DMS79 treated with DMSO at 0.1 percent for 48 hours (cell line): ENCODE measurements at places on chromosomes 11 and 22.
A peak's percentile ranks its signal among the peaks of the same experiment; 100 is the strongest.

GRCh38 chr22:38497869-38498268 is 8.2 kb downstream of the DDX17 start:
- DNase-seq, result no peak

DNA sequence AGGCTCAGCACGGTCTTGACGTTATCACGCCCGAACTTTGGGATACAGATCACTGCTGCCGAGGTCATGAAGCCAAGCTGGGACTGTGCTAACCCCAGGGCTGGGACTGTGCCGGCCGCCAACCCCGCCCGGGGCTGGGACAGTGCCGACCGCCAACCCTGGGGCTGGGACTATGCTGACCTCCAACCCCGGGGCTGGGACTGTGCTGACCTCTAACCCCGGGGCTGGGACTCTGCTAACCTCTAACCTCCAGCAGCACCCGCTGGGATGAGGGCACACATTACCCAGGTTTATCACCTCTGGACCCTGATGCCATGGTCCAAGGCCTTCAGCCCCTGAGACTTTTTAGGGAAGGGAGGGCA is 129.7 kb downstream of the IGLL1 start:
- DNase-seq, result no peak

DNA sequence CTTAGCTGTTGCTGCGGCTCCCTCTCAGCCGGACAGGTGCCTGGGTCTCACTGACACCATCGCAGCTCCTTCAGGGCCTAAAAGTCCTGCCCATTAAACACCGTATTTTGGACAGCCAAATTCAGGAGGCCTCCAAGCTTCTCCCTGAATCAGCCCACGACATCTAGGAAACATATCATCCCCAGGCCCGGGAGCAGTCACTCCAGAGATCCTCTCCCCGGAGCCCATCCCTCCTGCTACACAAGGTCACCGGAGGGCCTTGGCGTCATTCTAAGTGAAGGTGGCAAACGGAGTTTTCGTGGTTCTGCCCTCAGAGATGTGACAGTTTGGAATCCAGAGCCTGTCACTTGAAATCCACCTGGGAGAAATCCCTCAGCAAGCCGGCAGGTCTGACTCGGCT is 232.5 kb downstream of the TBC1D22A start:
- DNase-seq, result no peak

- DNase-seq, result no peak
Observed at GRCh38 chr11:8247312-8247711, 16.4 kb downstream of the LMO1 start.

DNA sequence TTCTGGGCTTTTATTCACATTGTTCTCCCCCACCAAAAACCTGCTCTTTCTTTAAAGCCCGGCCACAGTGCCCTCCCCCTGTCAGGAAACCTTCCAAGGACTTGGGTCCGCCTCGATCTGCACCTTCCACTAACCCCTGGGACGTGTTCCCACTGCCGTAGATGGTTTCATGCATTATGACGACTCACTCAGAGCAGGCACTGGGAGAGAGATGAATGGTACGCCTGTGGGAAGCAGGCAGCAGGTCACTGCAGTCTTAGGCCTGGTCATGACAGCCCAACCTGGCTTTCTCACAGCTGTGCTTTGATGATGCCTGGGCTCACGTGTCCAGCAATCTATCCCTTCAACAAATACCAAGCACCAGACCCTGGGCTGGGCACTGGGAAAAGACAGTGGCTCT is 115.7 kb downstream of the WNT7B start:
- DNase-seq, result no peak

DNA sequence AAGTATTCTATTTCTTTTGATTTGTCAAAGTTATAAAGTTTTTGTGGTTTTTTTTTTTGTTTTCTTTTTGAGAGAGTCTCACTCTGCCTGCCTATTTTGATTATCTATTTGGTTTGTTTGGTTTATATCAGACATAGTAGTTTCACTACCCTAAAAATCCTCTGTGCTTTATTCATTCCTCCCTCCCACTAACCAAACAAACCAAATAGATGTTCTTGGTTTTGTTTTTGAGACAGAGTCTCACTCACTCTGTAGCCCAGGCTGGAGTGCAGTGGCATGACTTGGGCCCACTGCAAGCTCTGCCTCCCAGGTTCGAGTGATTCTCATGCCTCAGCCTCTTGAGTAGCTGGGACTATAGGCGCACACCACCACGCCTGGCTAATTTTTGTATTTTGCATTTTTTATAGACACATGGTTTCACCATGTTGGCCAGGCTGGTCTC is 67.9 kb downstream of the ENTHD1 start:
- no peak for DNase-seq

DNA sequence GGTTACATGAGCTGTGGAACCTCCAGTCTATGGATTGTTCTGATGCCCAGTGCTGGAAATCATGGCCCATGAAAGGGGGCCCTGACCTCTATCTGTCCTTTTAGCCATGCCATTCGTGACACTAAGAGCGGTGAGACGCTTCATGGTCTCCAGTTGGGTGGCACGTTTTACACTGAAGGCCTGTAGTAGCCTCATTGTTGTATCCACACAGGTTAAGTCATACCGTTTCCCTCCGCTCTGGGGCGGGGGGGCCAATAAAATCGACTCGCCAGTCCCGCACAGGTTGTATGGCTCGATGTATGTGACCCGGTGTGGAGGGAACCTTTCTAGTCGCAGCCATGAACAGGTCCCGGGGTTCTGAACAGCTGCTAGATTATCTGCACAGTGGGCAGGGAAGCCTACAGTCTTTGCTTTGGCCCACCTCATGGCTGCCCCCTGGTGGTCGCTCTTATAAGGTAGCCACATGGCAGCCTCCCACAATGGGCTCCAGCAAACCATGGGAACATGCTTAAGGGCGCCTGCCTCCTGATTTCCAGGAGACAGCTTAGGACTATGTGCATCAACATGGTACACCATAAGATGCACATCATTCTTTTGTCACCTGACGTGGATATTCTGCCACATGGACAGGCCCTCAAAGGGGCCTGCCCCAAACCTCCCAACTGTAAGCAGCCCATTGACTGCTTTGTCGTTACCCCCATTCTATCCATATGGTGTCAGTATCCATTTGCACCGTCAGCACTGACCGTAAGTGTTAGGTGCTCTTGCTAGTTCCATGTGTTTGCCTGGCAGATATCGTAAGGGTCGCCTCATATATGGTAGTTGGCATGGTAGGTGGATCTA is 19.7 kb upstream of the APOL3 start:
- DNase-seq, result no peak

GRCh38 chr11:9081153-9081552 is 10.2 kb downstream of the SCUBE2 start:
- DNase-seq, result no peak

- peak; percentile 81 for DNase-seq
Observed at GRCh38 chr11:10456519-10456918, 1.5 kb downstream of the AMPD3 start.

GRCh38 chr11:38014405-38014804 is 1416.4 kb upstream of the RAG2 start:
- DNase-seq, result peak; percentile 8

- no peak for DNase-seq
Observed at GRCh38 chr11:36803084-36803483, 205.0 kb upstream of the RAG2 start.

DNA sequence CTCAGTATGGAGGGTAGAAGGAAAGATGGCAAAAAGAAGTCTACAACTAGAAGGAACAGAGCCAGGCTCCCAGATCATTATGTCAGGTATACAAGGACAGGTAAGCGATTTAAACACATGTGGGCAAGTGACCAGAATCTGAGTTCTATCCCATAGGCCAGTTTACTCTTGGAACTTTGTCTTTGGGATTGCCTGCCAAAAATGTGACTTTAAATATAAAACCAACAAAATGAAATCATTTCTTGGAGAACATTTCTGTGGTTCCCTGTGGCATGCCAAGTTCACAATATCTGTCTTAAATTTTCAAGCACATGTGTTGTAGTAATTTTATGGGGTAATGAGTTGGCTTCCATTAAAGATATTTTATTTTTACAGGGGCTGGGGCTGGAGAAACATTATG is 141.0 kb downstream of the SLC17A6 start:
- no peak for DNase-seq

DNA sequence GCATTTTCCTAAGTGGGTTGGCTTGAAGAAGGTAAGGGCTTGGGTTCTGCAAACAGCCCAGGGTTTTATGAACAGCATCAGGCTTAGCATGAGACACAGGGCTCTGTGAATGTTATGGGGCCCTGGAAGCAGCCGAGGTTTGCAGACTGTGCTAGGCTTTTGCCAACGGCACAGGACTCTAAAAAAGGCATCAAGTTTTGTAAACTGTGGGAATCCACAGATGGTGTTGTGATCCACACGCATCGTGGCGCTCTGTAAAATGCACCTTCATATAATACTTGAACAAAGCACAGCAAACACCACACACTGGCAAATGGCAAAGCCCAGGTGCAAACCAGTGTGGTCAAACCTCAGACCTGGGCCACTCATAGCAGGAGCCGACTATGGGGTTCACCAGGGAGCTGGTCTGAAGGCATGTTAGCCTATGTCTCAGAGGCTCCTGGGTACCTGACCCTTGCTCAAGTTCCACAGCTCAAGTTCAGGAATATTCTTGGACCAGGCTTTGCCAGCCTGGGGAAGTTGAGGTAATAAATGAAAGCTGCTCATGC is 2.4 kb upstream of the SLCO2B1 start:
- no peak for DNase-seq

GRCh38 chr11:75705541-75705940 is 12.1 kb upstream of the MOGAT2 start:
- DNase-seq, result no peak

DNA sequence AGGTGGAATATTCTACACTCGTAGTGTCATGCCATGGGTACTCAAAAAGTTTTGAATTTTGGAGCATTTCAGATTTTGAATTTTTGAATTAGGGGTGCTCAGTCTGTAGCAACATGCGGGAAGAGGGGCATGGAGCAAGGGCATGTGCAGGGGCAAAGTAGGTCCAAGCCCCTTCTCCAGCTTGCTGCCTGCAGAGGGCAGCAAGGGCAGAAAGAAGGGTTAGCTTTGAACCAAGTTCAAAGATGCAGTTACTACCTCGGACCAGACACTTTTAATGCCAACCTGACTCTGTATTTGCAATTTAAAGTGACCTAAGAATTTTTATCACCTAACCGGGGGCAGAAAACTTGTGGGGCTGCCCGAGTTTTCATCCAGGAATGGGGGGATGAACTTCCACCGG is 68.2 kb downstream of the CD82 start:
- peak; percentile 5 for DNase-seq

DNA sequence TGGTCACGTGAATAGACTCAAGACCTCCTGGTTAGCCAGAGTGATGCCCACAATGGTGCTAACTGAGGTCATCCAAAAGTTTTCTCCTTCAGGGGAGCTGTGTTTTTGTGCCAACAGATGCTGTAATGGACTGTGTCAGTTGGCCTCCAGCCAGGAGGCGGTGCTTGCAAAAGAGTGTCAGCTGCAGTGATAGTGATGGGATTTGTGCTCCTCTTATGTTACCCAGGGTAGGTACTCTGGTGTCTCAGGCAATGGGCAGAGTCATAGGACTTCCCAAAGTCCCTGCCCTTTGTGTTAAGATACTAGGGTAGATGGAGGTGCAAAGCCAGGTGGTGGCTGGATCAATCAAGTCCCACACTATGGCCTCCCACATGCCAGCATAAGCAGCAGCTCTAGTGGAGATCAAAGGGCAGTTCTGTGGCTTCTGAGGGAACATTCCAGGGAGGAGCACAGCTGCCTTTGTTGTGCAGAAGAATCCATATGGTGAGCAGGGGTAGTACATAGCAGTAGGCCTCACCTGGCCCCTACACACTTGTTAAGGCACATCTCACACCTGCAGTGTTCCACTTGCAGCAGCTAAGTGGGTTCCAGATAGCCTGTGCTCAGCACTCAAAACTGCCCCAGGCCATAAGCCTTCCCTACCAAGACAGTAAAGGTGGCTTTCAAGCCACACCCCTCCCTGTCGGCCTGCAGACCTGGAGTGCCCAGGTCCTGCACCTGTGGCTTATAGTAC is 9.4 kb upstream of the FANCF start:
- DNase-seq, result no peak

DNA sequence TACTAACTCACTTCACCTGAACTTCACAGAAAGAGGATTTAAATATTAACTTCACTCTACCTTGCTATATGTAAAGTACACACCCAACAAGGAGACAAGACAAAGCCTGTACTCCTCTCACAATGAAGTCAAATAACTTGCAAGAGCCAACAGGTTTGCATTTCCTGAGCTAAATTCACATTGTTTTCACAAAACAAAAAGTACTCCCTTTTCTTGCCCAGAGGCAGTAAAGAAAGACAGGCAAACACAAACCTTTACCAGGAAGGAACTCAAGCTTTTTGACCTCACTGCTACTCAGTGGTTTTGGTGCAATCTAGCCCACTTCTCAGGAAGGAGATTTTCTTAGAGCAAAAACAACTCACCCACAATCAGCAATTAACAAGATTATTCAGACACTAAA is 15.7 kb downstream of the USP28 start:
- DNase-seq, result no peak

GRCh38 chr22:44207981-44208317 is 27.2 kb downstream of the PARVG start:
- DNase-seq, result no peak

GRCh38 chr11:94806419-94806818 is 38.3 kb downstream of the AMOTL1 start:
- DNase-seq, result no peak

GRCh38 chr11:8327761-8328192 is 64.1 kb upstream of the LMO1 start:
- no peak for DNase-seq

DNA sequence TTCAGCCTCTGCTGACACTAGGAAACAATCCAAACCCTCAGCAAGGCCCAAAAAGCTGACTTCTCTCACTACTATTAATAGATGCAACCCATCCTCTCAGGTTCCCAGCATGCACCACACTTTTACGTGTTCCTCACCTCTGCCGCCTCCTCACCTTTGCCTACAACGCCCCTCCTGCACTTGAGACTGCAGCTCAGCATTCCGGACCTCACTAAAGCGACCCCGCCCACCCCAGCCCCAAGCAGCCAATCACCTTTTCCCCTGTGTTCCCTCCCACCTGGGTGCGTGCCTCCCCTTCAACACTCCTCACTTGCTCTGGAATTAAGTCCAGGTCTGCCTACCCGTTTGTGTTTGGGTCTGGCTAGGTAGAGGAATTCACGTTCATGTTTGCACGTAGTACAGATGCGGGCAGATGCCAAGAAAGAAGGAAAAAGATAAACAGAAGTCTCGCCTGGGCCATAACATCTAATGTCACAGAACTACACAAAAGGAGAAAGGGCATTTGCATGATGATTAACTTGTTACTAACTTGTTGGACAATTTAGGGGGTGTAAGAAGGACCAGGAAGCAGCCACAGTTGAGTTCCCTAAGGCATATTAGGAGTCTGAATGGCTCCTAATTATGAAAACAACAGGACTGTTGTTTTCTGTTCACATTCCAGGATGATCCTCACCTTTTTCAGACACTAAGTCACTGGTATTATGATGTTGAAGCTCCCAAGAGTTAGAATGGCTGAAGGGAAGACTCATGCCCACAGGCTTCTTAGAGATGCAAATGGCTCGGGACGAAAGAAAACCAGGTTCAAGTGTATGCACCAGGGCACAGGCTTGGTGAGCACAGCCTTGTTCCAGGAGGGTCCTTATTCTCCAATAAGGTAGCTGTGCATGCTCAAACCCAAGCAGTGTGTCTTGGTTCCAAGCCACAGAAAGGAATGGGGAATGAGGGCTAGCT is 102.2 kb downstream of the MICAL3 start:
- DNase-seq, result no peak
